ENCODE measurements at places on chromosomes 2 and 18. TPM values are rescaled to one million over a fixed set of nuclear protein-coding genes. Genes with fewer than 3 reads are reported as not detected.

Gene GULP1
- 76.2 TPM for polyA plus RNA-seq

Gene CEBPZOS
- 41.3 TPM for polyA plus RNA-seq

- no peak for DNase-seq
These were observed 4.1 kb downstream of the TMEM237 start for GRCh38 chr2:201639205-201639604.

DNA sequence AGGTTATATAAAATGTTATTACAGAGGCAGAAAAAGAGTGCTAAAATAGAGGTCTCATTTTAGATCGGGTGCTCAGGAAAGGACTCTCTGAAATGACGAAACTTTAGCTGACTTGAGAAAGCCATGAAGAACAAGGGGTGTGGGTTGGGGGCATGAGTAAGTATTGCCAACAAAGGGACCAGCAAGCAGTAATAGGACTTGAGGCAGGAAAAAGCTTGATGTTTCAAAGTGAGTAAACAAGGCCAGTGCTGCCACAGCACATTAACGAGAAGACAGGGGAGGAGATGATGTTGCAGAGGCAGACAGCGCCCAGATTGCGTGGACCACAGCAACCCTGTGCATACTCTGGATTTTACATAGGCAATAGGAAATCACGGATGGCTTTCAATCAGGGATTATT, 318.8 kb downstream of the ZEB2 start:
- DNase-seq: no peak

DNA sequence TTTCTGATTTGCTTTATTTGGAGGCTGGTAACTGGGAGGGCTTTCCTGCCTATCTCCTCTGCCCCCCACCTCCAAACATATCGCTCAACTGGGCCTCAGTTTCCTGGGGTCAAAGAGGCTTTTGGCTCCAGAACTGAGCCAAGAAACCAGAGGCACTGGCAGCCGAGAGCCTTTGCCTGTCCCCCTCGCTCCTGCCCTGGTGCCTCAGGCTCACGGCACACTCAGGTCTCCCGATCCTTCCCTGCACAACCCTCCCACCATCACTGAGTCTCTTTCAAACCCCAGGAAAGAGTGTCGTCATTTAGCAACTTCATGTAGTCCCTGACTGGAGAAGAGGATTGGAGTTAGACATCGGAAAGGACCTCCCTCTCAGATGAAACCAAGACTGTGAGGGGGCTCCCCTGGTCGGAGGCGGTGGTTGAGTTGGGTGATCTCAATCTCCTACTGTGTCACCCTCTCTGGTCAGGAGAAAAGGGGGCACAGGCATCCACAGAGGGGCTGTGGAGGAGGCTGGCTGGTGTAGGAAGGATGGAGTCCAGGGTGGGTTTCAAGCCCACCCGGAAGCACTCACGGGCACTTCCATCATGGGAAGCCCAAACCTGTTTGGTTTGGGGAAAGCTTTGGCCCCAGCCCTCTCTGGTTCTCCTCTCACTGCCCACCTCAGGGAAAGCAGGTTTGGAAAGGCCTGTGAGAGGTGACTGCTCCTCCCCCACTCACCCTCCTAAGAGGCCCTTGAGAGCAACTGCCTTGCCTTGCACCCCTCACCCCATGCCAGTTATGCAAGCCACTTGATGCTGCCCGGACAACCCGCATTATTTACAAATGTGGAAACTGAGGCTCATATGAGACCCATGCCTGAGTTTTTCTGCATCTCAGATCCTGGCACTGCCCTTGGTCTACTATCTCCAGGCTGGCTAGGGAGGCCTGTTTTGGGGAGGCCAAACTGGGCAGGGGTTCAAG, 62.3 kb downstream of the TNS1 start:
- no peak for DNase-seq

GRCh38 chr2:6394276-6394675, 471.4 kb downstream of the CMPK2 start:
- no peak for DNase-seq

DNA sequence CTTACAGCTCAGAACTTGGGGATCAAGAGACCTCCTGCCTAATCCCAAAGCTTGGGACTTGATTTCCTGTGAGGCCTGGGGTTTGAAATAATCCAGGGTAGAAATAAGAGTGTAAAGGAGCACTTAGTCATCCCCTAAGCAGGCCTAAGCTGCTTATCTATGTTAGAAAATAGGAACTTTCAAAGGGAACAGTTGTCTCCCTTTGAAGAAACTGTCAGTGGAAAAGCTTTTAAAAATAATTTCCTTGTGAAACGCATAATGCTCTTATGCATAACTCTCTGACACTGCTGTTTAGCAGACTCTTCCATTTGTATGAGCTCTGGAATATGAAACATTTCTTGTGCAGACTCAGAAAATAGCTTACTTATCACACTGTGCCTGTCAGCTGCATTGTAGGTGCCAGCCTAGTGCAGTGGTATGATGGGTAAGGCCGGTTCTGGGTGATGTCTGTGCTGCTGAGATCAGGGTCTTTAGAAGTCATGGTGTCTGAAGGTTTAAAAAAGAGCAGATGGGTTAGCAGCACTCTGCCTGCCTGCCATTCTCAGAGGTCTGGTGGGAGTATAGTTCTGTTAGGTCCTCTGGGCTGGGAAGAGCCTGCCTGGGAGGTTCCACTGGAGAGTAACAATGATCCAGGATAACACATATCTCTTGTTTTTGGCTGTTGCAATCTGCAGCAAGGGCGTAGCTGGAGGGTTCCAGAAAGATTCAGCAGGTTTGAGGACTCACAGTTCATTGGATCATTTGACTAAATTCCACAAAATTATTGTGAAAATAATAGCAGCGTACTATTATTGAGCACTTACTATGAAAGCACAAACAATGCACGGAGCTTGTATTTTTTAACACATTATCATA, 283.2 kb upstream of the MEX3C start:
- peak; percentile 34 for DNase-seq

Gene C1GALT1C1L
- polyA plus RNA-seq: 8.6 TPM

GRCh38 chr18:63909870-63910269, 2.1 kb downstream of the SERPINB10 start:
- no peak for DNase-seq

GRCh38 chr2:27807476-27807875, 36.0 kb downstream of the MRPL33 start:
- peak; percentile 57 for DNase-seq

Gene SKOR2
- 0.59 TPM for polyA plus RNA-seq

Gene RAPGEF4
- polyA plus RNA-seq: 14.3 TPM

DNA sequence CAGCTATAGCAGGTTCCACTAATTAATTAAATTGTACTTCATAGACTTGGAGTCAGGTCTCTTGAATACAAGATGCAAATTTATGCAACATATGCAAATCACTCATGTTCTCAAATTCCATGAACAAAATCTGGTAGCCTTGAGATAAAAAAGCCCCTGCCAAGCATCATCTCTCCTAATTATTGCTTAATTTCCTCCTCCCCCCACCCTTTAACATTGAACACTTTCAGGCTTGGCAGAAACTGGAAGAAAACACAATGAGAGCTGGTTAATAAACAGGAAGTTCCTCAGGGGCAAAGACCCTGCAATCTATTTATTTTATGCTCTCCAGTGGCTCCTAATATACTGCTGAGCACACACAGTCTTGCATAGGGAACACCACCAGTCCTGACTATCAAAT, 35.6 kb upstream of the ACVR1 start:
- no peak for DNase-seq

Gene L3MBTL4
- polyA plus RNA-seq: 26.6 TPM

DNA sequence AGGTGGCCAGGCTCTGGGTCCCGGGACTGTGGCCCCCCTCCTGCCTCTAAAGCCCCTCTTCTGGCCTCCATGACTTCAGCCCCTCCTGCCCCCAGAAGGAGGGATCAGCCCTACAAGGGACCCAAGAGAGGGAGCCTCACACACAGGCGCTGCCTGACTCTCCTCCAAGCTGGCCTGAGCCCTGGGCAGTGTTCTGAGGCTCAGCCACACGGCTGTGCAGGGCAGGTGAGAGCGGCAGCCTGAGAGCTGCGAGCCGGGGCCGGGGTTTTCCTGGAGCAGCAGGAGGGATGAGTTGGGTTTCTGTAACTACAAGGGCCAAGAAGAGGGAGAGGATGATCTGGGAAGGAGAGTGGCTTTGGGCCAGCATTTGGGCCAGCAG, 70.1 kb downstream of the HPCAL1 start:
- no peak for DNase-seq

- DNase-seq: no peak
These were observed 66.4 kb downstream of the DCDC2C start for GRCh38 chr2:3769766-3770165.

DNA sequence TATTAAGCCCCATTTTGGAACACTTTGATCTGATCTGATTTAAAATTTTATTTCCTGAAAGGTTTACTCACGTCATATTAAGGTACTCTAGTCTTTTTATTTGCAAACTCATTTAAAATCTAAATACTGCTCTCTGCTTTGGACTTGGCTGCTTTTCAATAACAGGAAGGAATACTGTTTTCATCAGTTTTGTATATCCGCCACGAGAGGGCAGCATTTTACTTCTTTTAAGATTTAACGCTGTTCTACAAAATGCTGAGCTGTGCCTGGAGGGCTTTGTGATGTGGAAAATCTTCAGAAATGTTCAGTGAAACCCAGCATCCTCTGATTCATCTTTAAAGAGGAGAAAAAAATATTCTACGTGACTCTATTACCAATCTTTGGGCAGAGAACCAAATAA, 37.5 kb upstream of the SLC38A11 start:
- DNase-seq: peak; percentile 69

Gene HOXD12
- not detected for polyA plus RNA-seq

Gene PAX3
- 6.0 TPM for polyA plus RNA-seq

Gene RFX8
- polyA plus RNA-seq: 4.0 TPM

- DNase-seq: peak; percentile 16
These were observed 408.9 kb downstream of the RIT2 start for GRCh38 chr18:42706618-42707017.

- DNase-seq: no peak
These were observed 18.9 kb downstream of the MGAT5 start for GRCh38 chr2:134272806-134273205.

DNA sequence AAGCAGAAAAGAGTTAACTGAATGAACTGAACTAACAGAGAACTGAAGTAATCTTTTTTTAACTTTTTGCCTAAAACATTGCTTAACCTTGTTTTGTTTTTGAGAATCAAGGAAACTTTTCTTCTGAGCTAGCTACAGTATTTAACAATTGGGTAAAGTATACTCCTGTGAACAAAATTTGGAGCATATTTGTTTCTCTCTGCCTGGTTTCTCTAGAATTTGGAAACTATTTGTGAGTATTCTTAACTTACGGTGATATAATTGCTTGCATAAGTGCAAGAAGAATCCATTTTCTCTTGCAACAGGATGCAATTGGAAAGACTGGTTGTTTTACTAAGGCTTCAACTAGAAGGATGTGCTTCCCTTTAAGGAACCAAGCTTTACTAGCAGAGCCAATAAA, 65.9 kb upstream of the FAM98A start:
- no peak for DNase-seq

DNA sequence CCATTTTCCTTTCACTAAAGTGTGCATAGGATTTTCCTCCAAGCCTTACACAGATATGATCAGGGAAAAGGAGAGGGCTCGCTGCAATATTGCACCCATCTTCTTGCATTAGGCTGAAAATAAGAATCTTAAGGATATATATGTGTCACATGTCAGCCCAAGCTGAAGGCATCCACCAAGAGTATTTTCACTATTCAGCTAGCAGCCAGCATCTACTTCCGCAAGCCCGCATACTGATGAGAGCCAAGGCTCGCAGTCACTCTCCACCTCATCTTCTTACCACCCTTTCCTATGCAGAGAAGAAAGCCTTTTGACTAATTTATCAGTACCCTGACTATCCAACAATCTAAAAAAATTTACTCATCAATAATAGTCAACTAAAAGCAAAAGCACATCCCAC, 6.1 kb downstream of the TMEM163 start:
- no peak for DNase-seq

Gene INO80B
- 59.3 TPM for polyA plus RNA-seq

Gene DGUOK
- polyA plus RNA-seq: 87.7 TPM

DNA sequence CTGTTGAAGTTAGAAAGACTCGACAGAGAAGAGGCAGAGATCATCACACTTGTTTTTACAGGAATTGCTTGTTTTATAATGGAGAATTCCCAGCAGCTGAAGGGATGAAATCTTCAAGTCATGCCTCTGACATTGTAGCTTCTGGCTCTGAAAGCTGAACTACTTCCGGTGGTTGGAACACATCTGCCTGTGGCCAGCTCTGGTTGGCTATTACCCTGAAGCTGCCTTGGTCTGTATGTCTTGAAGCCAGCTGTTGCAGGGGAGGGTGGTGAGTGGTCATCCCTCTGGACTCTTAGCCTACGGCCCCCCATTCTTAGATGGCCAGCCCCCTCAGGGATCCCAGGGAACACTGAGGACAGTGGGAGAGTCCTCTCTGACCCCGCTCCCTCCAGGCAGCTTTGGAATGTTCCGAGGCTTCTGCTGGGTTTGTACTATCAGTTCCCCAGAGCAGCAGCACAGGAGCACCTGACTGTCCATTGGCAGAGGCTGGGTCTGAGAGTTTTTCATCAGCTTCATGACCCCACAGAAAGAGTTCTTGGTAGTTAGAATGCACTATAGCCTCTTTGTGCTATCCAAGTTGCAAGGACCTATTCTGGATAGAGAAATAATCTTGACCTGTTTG, 87.4 kb upstream of the CAPN13 start:
- peak; percentile 23 for DNase-seq

DNA sequence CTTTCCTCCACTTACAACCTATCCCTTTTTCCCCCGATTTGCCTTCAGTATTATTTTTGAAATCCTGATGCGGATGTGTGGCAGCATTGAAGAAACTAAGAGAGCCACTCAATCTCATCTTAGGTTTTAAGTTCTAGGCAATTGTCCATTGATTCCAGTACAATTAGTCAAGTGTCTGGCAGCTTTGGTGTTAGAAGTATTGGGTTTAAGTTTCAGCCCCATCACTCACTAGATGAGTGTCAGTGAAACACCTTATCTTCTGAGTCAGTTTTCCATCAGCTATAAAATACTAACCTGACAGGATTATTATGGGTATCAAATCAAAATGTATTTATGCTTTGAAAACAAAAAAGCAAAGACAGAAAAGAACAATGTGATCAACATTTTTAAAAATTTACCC, 16.8 kb upstream of the CUL3 start:
- no peak for DNase-seq

- DNase-seq: no peak
These were observed 1259.5 kb upstream of the CDH2 start for GRCh38 chr18:29436459-29436858.

Gene COBLL1
- 5.4 TPM for polyA plus RNA-seq

GRCh38 chr2:49129034-49129433, 25.3 kb downstream of the FSHR start:
- DNase-seq: no peak
